ENCODE measurements at places on chromosomes 3 and 15. TPM values are rescaled to one million over a fixed set of nuclear protein-coding genes. Genes with fewer than 3 reads are reported as not detected.

DNA sequence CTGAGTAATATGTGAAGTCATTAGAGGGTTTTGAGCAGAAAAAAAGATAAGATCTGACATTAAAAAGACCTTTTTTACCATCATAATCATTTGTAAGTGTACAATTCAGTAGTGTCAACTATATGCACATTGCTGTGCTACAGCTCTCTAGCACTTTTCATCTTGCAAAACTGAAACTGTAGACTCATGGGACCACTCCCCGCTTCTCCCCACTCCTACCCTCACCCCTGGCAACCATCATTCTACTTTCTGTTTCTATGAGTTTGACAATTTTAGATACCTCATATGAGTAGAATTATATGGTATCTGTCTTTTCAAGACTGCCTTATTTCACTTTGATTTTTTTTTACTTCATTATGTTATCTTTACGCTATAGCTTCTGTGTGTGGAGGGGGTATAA, 112.8 kb downstream of the NSUN3 start:
- peaks cover 10% of the 10 kb centered on the region for H3K4me1 ChIP-seq
- no peaks in the 10 kb centered on the region for H3K36me3 ChIP-seq
- DNase-seq: no peak
- H3K27me3 ChIP-seq: peaks cover 15% of the 10 kb centered on the region
- H3K27ac ChIP-seq: no peak overlapping the region

- H3K36me3 ChIP-seq: peaks cover 4% of the 10 kb centered on the region
- peak overlapping the region; percentile 87 for H3K4me3 ChIP-seq
- H3K4me1 ChIP-seq: peaks cover 27% of the 10 kb centered on the region
Measured at GRCh38 chr3:15206662-15207576, 873 bp downstream of the CAPN7 start.

GRCh38 chr3:127820221-127820825, 2.0 kb downstream of the MGLL start:
- H3K27ac ChIP-seq: peak overlapping the region; percentile 79
- H3K36me3 ChIP-seq: peaks cover 28% of the 10 kb centered on the region

CGNL1 gene
- 6.2 TPM for total RNA-seq

GRCh38 chr3:126342991-126343648, 14.1 kb downstream of the KLF15 start:
- no peaks in the 10 kb centered on the region for H3K36me3 ChIP-seq
- no peak overlapping the region for H3K4me3 ChIP-seq
- peaks cover 10% of the 10 kb centered on the region for H3K27me3 ChIP-seq
- peak; percentile 79 for DNase-seq
- no peaks in the 10 kb centered on the region for H3K4me1 ChIP-seq

DNA sequence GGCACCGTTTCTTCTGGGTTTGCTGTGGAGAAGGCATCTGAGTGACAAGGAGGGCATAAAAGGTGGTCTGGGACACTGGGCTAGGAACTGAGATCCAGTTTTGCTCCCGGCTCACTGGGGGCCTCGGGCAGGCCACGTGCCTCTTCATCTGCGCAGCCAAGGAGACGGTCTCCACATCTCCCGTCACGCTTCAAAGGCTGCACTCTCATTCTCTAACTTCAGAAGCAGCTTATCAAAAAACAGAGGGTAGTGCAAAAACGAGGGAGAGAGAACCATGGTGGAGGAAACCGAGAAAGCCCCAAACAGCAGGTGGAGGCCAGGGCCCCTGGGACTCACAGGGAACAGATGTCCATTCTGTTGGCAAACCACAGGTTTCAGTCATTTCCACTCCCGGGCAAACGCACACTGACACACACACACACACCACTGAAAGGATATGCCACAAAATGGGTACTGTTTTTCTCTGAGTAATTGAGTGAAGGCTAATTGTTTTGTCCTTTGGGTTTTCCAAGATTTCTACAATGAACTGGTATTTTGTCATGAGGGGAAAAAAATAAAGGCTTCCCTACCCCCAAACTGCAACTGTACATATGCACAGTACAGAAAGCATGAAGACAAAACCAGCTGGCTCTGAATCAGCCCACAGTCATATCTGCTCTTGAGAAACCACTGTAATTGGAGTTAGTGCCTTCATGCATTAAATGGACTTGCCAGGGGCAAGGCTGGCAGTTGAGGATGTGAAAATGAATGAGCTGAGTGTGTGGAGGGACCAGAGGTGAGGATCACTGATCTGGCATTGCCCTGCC, 71.9 kb downstream of the MGLL start:
- peak overlapping the region; percentile 96 for H3K27ac ChIP-seq
- peaks cover 69% of the 10 kb centered on the region for H3K4me1 ChIP-seq
- DNase-seq: no peak
- H3K36me3 ChIP-seq: peaks cover 12% of the 10 kb centered on the region
- peak overlapping the region; percentile 32 for H3K4me3 ChIP-seq

AGBL1 gene
- not detected for total RNA-seq

DNA sequence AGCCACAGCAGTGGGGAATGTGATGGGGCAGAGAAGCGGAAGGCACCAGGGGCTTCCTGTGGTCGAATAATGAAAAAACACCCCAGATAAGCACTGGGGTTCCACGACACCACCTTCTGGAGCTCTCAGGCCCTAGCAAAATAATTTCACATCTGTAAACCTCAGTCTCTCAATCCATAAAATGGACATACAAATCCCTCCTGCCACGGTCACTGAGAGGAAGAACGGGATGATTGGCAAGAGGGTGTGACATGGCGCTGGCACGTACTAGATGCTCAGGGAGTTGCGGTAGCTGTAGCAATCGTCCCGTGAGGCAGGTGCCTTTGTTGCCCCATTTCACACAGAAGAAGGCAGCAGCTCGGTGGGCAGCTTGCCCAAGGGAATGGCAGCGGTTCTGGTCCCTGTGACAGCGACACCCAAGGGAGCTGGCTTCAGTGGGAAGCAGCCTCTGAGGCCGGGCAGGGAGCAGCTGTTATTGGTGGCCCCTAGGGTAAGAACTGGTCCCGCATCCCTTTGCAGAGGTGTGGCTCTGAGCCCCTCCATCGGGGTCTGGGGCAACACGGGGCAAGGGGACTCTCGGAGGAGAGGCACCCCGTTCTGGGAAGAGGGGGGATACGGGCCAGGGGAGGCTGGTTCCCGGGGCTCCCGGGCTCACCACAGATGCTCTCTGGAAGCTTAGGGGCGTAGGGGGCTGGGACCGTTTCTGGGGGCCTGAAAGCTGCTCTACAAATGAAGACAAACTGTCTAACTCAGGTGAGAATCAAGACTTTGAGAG, 114.0 kb upstream of the ALDH1A3 start:
- no peak overlapping the region for H3K4me3 ChIP-seq
- no peaks in the 10 kb centered on the region for H3K36me3 ChIP-seq
- peak overlapping the region; percentile 29 for H3K27ac ChIP-seq
- no peaks in the 10 kb centered on the region for H3K27me3 ChIP-seq
- H3K4me1 ChIP-seq: peaks cover 32% of the 10 kb centered on the region

GRCh38 chr3:182732232-182733015, 60.9 kb upstream of the ATP11B start:
- H3K36me3 ChIP-seq: no peaks in the 10 kb centered on the region
- no peak overlapping the region for H3K27ac ChIP-seq
- H3K4me1 ChIP-seq: peaks cover 14% of the 10 kb centered on the region
- peaks cover 3% of the 10 kb centered on the region for H3K27me3 ChIP-seq
- H3K4me3 ChIP-seq: no peak overlapping the region

DNA sequence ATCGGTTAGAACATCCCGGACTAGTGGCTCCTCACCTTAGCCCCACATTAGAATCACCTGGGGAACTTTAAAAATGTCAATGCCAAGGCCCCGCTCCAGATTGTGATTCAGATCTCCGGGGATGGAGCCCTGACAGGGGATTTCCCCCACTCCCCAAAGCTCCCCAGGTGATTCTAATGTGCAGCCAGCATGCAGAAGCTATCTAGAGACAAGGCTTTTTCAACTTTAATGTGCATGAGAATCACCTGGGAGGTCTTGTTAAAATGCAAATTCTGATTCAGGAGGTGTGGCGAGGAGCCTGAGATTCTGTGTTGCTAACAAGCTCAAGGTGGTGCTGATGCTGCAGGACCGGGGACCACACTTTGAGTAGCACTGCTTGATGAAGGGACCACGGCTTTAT, 156.7 kb downstream of the RAB11A start:
- DNase-seq: no peak
- peaks cover 60% of the 10 kb centered on the region for H3K27me3 ChIP-seq
- no peak overlapping the region for H3K27ac ChIP-seq
- H3K4me1 ChIP-seq: no peaks in the 10 kb centered on the region
- no peaks in the 10 kb centered on the region for H3K36me3 ChIP-seq

C3orf70 gene
- total RNA-seq: 5.0 TPM

- peaks cover 11% of the 10 kb centered on the region for H3K4me1 ChIP-seq
- H3K36me3 ChIP-seq: no peaks in the 10 kb centered on the region
- no peak overlapping the region for H3K4me3 ChIP-seq
- H3K27me3 ChIP-seq: no peaks in the 10 kb centered on the region
Measured at GRCh38 chr15:71716990-71717389, 93.4 kb upstream of the NR2E3 start.

- peak overlapping the region; percentile 96 for H3K27ac ChIP-seq
- no peak overlapping the region for H3K4me3 ChIP-seq
Measured at GRCh38 chr3:15638193-15638890, 36.8 kb downstream of the BTD start.

SLC28A2 gene
- not detected for total RNA-seq

HDDC3 gene
- 11.4 TPM for total RNA-seq

CYP11A1 gene
- not detected for total RNA-seq

GRCh38 chr3:177527182-177527581, 329.9 kb upstream of the TBL1XR1 start:
- H3K27ac ChIP-seq: no peak overlapping the region
- no peak for DNase-seq
- H3K4me3 ChIP-seq: no peak overlapping the region
- peaks cover 50% of the 10 kb centered on the region for H3K4me1 ChIP-seq
- no peaks in the 10 kb centered on the region for H3K27me3 ChIP-seq

DNA sequence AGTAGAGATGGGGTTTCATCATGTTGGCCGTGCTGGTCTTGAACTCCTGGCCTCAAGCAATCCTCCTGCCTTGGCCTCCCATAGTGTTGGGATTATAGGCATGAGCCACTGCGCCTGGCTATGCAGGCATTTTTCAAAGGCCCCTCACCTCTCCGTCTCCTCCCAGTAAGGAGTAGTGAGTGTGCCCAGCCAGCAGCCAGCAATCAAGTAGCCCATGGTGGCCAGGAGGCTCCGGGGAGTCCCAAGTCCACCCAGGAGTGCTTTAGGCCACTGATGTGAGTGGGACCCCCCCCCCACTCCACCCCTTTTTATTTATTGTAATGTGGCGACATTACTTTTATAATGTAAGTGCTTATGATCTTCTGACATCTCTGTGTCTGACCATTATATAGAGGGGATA, 8.1 kb downstream of the ISG20 start:
- H3K4me3 ChIP-seq: no peak overlapping the region
- no peaks in the 10 kb centered on the region for H3K36me3 ChIP-seq
- peak; percentile 57 for DNase-seq
- H3K27ac ChIP-seq: no peak overlapping the region

DNA sequence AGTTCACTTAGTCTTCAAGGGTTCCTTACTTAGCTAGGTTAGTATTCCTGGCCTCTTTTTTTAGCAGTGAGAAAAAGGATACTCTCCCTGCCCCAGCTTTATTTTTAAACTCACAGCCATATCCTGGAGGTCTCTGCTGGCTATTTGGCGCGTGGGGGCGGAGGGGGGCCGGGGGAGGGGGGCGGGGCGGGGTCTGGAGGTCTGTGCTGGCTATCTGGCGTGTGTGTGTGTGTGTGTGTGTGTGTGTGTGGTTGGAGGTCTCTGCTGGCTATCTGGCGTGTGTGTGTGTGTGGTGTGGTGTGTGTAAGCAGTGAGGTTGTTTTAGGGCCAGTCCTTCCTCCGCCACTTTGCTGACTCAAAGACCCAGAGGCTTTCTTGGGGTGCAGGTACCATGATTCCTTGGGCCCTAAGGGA, 579 bp upstream of the PLAAT1 start:
- H3K4me1 ChIP-seq: peaks cover 5% of the 10 kb centered on the region
- no peaks in the 10 kb centered on the region for H3K36me3 ChIP-seq
- DNase-seq: no peak
- peak overlapping the region; percentile 70 for H3K4me3 ChIP-seq
- no peak overlapping the region for H3K27ac ChIP-seq

ZIC1 gene
- 89.9 TPM for total RNA-seq

DNA sequence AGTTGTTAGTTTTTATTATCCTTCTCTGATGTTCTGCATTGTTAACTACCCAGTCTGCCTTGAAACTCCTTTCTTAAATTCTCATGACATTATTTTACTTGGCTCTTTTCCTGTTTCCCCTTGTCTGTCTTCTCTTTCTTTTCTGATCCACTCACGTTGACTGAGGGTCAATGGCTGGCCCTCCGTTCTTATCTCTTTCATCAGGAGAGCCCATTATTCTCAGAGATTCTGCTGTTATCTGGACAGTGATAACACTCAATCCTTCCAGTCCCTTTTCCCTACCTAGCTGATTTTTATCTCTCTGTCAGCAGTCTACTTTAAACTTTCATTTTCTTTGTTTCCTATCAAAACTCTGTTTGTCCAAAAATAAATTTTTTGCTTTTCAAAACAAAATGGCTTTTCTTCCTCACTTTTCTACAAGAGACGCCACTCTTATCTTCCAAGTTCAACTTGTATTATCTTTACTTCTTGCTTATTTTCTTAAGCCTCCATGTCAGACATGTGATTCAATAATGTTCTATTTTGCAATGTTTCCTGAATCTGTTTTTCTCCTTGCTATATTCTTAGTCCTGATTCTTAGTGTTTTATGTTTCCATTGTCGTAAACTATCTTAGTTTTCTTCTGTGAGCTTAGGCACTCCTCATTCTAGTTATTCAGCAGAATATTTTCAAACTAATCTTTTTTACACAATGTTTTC, 120.2 kb downstream of the NEDD4 start:
- H3K36me3 ChIP-seq: peaks cover 12% of the 10 kb centered on the region
- H3K4me3 ChIP-seq: peak overlapping the region; percentile 49
- peak overlapping the region; percentile 91 for H3K27ac ChIP-seq
- DNase-seq: no peak

DNA sequence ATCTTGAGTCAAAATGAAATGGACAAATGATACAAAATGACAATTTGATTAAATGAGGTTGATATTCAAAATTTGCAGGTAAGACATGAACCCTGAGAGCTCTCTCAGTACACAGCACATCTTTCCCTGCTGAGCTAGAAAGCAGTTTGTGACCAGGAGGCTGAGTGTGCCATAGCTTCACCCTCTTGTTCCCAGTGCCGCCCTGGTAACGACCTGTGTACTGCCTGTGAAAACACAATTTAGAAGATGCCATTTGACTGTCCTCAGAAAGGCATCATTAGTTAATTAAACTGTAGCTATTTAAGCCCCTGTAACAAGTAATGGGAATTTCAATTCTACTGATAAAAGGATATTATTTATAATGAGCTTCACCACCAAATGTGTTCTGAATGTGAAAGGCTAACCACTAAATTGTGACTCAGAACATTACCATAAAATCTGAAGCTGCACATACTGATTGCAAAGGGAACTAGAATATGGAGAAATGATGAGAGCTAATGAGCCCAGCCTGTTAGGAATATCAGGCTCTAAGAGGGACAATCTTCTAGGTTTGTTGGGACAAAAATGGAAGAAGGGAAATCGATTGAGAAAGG, 212.9 kb upstream of the ARPP21 start:
- H3K36me3 ChIP-seq: no peaks in the 10 kb centered on the region
- no peaks in the 10 kb centered on the region for H3K27me3 ChIP-seq
- H3K27ac ChIP-seq: no peak overlapping the region
- H3K4me1 ChIP-seq: peaks cover 25% of the 10 kb centered on the region
- no peak for DNase-seq

EOMES gene
- total RNA-seq: not detected

- no peaks in the 10 kb centered on the region for H3K27me3 ChIP-seq
- H3K4me1 ChIP-seq: no peaks in the 10 kb centered on the region
- H3K27ac ChIP-seq: no peak overlapping the region
- H3K36me3 ChIP-seq: no peaks in the 10 kb centered on the region
- DNase-seq: no peak
Measured at GRCh38 chr15:88487178-88487795, 19.8 kb downstream of the MRPS11 start.

- no peak for DNase-seq
- no peak overlapping the region for H3K4me3 ChIP-seq
- no peaks in the 10 kb centered on the region for H3K27me3 ChIP-seq
- no peak overlapping the region for H3K27ac ChIP-seq
- H3K36me3 ChIP-seq: peaks cover 21% of the 10 kb centered on the region
Measured at GRCh38 chr3:136396916-136397315, 146.8 kb downstream of the PCCB start.

Data from osteocyte (in vitro differentiated cells).